ENCODE measurements at places on chromosomes 7 and 10. TPM values are rescaled to one million over a fixed set of nuclear protein-coding genes. Genes with fewer than 3 reads are reported as not detected.

GRCh38 chr7:40983111-40983510 is 719.8 kb downstream of the INHBA start:
- H3K27me3 ChIP-seq, result no peaks in the 10 kb centered on the region
- H3K36me3 ChIP-seq, result no peaks in the 10 kb centered on the region
- H3K4me3 ChIP-seq, result no peak overlapping the region
- no peak for DNase-seq
- H3K27ac ChIP-seq, result no peak overlapping the region

- peak; percentile 57 for DNase-seq
- no peaks in the 10 kb centered on the region for H3K36me3 ChIP-seq
- H3K4me1 ChIP-seq, result peaks cover 7% of the 10 kb centered on the region
- H3K27me3 ChIP-seq, result peaks cover 4% of the 10 kb centered on the region
- H3K4me3 ChIP-seq, result no peak overlapping the region
- no peak overlapping the region for H3K27ac ChIP-seq
Observed at GRCh38 chr10:34638406-34639054, 176.6 kb downstream of the PARD3 start.

Gene IQCE
- polyA plus RNA-seq, result 1.9 TPM

- DNase-seq, result no peak
- H3K27ac ChIP-seq, result no peak overlapping the region
- H3K27me3 ChIP-seq, result peaks cover 2% of the 10 kb centered on the region
- peaks cover 75% of the 10 kb centered on the region for H3K4me1 ChIP-seq
- H3K36me3 ChIP-seq, result peaks cover 3% of the 10 kb centered on the region
Observed at GRCh38 chr7:28173531-28173930, 7.1 kb downstream of the JAZF1 start.

- no peak for DNase-seq
- H3K27ac ChIP-seq, result peak overlapping the region; percentile 23
- peaks cover 5% of the 10 kb centered on the region for H3K27me3 ChIP-seq
- H3K36me3 ChIP-seq, result peaks cover 5% of the 10 kb centered on the region
- no peak overlapping the region for H3K4me3 ChIP-seq
- H3K4me1 ChIP-seq, result peaks cover 90% of the 10 kb centered on the region
Observed at GRCh38 chr7:35848725-35849124, 47.9 kb downstream of the SEPTIN7 start.
